Left kidney (tissue), 8 donors: ENCODE measurements at places on chromosomes 6 and 20. TPM values are rescaled to one million over a fixed set of nuclear protein-coding genes. Genes with fewer than 3 reads are reported as not detected.

POU5F1 gene
- polyA plus RNA-seq, result 6.5 TPM

FAXC gene
- 5.8 TPM for polyA plus RNA-seq

CSE1L gene
- polyA plus RNA-seq, result 130 TPM

SLC22A3 gene
- 6.4 TPM for polyA plus RNA-seq

OR2J3 gene
- not detected for polyA plus RNA-seq

CCN2 gene
- polyA plus RNA-seq, result 243 TPM

SIGLEC1 gene
- polyA plus RNA-seq, result 1.1 TPM

DNA sequence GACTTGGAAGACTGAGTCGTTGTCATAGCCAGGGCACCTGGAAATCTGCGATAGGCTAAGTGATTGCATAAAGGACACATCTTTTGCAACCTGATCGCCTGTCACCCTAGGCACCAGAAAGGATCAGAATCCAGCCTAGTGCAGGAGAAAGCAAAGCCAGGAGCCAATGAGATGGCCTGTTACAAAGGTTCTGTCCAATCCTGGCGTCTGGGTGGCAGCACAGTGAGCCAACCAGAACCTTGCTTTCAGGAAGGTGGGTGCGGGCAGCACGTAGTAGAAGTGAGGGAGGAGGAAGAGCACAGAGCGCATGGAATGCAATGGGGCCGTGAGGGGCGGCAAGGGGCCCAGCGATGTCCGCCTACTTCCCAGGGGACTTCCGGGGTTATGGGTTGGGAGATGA is 120.4 kb upstream of the GGTLC1 start:
- DNase-seq, result no peak

- DNase-seq, result no peak
These were observed 52.2 kb upstream of the CD83 start for GRCh38 chr6:14065350-14065749.

DNA sequence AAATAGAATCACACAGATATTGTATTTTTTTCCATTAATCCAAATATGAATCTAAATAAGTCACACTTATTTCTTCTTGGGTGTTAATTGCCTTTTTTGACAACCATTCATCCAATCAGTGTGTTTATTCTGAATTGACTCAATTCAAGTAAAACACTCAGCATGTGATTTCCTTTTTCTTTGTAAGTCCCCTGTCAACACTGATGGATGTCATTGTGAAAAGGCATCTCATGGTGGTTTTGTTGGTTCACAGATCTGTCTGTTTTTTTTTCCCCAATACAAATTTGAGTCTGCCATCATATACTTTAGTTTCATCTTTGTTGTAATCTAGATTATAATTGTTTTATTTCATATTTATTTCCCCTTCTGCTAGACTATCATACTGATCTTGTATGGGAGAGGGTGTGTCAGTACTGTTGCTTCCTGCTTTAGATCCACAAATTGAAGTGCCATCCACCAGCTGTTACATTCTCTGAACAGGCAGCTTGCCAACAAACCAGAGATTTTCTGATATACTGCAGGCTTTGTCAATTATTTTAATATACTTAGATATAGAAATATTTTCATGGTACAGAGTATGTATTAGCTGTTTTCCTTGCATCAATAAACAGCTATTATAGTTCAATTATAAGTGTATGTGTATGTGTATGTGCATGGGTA is 64.2 kb upstream of the FLRT3 start:
- DNase-seq, result no peak

DNA sequence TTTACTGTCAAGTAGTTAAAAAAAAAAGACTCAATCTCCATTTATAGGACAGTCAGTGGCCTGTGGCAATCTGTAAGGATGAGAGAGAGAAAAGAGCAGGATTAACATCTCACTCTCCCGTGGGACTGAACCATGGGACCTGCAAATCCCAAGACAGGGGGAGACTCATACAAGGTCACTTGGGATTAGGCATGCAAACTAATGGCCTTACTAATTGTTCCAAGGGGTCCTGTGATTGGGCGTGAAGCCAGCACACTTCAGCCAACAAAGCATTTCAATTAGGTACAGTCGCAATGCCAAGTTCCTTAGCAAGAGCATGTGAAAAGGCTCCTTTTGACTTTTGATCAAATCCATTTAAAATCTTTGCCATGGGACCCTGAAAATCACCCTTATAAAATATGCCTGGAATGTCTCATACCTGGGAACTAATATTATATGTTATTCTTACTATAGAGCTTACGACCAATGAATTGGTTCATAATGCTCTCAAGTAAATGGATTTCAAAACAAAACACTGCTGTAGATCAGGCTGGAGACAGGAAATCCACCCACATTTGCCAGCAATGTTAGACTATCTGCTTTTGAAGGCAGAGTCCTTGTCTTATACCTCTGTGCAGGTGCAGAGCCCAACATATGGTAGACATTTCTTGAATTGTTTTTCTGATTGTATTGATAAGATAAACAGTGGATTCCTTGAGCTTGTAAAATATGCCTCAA is 412.5 kb downstream of the GJA1 start:
- no peak for DNase-seq

DNA sequence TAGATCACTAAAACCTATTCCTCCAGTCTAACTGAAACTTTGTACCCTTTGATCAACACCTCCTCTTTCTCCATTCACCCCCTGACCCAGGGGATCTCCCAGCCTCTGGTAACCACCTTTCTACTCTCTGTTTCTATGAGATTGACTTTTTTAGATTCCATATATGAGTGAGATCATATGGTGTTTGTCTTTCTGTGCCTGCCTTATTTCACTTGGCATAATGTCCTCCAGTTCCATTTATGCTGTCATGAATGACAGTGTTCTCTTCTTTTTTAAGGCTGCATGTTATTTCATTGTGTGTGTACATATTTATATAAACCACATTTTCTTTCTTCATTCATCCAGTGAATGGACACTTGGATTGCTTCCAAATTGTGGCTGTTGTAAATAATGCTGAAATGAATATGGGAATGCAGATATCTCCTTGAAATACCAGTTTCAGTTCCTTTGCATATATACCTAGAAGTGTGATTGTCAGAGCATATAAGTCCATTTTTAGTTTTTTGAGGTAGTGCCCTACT is 57.7 kb downstream of the DHX35 start:
- no peak for DNase-seq

- no peak for DNase-seq
These were observed 15.8 kb downstream of the TUBB2B start for GRCh38 chr6:3211681-3212080.

DNA sequence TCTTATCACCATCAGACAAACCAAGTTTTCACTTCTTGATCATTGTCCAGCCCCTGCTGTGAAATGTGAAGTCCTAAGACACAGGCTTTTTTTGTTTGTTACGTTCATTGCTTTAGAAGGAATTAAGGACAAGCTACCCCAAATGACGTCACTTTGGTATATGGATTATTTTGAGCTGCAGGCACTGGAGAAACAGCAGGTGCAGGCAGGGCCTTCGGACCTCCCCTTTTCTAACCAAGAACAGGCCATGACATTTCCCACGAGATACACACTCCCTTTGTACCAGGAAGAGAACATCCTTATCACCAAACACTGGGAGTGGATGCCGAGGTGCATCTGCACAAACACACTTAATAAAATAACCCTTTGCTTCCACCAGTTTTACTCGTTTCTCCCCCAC is 418.0 kb upstream of the SULF2 start:
- DNase-seq, result no peak

DNA sequence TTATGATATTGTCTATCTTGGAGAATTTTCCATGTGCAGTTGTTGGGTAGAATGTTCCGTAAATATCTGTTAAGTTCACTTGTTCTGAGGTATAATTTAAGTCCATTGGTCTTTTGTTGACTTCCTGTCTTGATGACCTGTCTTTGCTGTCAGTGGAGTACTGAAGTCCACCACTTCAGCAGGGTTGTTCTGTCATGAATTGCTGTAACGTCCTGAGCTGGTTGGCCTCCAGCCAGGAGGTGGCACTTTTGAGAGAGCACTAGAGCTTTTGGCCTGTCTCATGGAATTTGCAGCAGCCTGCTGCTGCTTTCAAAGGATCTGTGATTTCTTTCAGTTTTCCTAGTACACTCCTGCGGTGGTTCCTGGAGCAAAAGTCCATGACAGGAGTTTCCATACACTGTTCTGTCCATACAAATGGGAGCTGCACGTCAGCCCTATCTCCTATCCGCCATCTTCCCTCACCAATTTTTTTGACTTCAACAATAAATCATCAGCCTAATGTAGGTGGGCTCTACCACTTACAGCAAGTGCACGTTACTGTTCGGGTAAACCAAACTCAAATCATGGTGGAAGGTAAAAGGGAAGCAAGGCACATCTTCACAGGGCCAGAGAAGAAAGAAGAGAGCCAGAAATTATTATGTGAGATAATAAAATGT is 46.9 kb upstream of the TRERF1 start:
- no peak for DNase-seq

DNA sequence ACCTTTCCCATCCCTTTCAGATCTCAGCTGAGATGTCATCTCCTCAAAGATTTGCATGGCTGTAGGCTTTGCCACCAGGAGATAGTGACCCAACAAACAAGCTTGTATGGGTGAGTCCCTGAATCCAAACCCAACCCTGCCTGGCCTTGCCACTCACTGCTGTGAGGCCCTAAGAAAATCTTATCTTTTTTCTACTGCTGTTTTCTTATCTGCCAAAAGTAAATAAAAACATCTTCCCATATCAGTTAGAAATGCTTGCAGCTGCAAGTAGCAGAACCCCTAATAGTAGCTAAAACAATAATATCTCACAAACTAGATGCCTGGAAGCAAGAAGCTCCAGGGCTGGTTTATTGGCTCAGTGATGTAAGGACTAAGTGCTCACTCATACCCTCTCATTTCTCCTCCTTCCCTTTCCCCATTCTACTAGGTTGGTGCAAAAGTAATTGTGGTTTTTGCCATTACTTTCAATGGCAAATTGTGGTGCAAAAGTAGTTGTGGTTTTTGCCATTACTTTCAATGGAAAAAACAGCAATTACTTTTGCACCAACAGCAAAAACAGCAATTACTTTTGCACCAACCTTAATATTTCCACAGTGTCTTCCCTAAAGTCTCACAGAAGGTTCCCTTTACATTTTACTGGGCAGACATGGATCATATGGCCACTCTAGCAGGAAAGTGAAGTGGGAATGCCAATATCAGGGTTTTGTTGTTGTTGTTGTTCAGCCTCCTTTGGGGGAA is 56.7 kb upstream of the PSMF1 start:
- no peak for DNase-seq

DNA sequence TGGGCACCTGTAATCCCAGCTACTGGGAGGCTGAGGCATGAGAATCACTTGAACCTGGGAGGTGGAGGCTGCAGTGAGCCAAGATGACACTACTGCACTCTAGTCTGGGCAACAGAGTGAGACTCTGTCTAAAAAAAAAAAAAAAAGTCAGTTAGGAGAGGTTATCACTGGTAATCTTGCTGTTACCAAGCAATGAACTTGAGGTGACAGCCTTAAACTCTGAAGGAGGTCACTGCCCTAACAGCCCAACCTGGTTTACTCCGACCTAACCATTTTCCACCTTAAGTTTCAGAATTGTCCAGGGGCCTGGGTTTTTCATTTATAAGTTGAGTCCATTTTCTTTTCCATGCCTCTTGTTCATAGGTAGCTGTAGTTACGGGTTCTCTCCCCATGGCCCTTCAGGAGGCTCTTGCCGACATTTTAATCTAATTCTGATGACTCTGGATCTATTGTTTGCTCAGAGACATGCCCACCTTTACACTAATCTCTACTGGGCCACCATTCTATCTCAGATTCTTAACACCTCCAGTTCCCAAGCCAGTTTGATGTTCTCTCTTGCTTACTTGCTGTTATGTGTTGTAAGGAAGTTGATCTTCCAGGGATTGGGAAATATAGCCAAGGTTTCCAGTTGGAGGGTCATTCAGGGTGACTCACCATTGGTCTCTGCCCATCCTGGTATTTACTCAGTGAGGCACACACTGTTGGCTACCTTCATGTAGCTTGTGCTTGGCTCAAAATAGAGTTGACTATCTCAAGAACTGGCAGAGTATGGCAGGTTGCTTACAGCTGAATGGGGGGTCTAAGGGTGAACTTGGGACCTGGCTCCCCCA is 29.1 kb downstream of the SHLD1 start:
- no peak for DNase-seq

DNA sequence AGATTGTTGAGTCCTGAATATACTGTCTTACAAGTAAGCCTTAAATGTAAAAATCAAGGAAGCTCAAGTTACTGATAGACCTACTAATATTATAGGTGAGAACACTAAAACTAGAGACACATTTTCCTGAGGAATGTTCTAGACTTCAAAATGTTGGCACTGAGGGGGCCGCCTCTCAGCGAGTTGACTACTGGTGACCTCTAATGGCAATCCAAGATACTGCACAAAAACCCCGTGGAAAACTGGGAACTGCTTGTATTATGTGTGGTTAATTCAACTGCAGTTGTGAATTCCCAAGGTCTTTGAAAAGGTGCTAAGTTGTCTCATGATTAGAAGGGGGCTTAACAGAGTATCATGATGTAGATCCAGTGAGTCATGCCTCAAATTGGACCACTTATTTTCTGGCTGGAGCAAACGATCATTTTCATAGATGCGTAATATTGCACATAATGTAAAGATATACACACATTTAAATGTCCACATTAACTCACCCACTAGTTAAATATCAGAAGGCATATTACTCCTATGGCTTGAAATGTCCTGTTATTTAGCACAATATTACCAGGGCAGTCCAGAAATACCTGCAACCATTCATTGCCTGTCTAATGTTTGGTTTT is 336.2 kb downstream of the FOXA2 start:
- DNase-seq, result no peak

GRCh38 chr6:167678102-167679101 is 148.3 kb upstream of the AFDN start:
- no peak for DNase-seq

GRCh38 chr6:136921936-136922684 is at the start of gene SLC35D3:
Gene SLC35D3 (plus strand): TSS chr6:136922301. CDS start chr6:136922429, 128 bp downstream.
- DNase-seq, result peak; percentile 8

- no peak for DNase-seq
These were observed 1.0 kb downstream of the POU3F2 start for GRCh38 chr6:98835149-98836024.

DNA sequence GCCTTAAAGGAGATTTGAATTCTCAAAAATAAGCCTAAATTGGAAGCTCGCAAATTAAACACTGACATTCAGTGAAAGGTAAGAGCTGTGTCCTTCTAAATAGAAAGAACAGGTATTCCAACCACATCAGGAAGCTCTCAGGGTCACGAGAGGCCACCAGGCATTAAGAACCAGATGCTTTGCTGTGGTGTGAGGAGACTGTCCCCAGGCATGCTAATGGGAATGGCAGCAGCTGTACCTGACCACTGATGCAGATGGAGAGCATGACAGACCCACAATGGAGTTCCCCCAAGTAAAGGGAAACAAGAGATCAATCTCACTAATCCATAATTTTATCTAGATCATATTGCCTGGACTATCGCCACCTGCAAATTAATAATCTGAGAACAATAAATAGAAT is 658.9 kb upstream of the NOX3 start:
- DNase-seq, result no peak
